Activated CD4-positive, alpha-beta T cell treated with anti-CD3 and anti-CD28 coated beads, Interleukin-2, amount 50 U/mL, for 24 hours (primary cell): ENCODE measurements at places on chromosomes 5 and 9.

DNA sequence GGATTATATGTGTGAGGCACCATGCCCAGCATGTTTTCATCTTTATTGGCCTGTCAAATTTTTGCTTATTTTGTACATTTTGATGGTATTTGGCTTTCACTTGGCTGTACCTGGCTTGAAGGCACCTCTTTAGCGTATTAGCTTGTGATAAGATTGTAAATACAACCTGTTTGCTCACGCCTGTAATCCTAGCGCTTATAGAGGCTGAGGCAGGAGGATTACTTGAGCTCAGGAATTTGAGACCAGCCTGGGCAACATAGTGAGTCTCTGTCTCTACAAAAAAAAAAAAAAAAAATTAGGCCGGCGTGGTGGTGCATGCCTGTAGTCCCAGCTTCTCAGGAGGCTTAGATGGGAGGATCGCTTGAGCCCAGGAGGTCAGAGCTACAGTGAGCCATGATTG, 11.3 kb downstream of the SEC24A start:
- no peak for DNase-seq

DNA sequence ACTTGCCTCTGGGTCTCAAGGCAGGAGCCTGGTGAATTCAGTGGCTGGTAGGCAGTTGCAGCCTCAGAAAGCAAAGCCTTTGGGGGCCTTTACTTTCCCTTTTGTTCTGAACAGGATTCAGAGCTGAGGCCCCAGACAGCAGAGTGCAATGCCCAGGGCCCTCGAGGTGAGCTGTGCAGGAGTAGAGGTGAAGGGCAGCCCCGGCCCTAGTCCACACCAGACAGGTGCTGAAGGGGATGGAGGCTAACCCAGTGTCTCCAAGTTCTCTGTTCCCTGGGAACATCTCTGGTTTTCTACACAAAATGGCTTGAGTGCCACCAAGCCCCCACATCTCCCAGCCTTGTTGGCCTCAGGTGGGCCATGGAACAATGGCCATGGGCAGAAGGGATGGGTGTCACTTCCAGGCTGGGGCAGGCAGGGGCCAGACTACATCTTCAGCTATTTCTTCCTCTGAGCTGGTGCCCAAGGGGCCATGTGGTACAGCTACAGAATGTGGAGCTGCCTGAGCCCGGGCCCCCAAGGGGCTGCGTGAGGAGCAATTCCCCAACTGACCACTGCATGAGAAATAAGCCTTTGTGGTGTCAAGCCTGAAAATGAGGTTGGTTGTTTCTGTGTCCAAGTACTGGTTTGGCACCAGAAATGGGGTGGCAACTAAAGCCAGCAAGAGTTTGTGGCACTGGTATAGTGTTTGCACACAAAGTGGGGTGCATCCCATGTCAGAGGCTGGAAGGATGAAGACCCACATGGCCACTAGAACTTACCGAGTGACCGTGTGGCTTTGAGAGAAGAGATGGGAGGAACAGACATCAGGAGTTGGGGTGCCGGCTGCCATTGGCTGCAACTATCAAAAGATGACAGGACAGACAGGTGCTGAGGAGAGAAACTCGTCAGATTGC, 57.8 kb downstream of the BARX1 start:
- no peak for DNase-seq

DNA sequence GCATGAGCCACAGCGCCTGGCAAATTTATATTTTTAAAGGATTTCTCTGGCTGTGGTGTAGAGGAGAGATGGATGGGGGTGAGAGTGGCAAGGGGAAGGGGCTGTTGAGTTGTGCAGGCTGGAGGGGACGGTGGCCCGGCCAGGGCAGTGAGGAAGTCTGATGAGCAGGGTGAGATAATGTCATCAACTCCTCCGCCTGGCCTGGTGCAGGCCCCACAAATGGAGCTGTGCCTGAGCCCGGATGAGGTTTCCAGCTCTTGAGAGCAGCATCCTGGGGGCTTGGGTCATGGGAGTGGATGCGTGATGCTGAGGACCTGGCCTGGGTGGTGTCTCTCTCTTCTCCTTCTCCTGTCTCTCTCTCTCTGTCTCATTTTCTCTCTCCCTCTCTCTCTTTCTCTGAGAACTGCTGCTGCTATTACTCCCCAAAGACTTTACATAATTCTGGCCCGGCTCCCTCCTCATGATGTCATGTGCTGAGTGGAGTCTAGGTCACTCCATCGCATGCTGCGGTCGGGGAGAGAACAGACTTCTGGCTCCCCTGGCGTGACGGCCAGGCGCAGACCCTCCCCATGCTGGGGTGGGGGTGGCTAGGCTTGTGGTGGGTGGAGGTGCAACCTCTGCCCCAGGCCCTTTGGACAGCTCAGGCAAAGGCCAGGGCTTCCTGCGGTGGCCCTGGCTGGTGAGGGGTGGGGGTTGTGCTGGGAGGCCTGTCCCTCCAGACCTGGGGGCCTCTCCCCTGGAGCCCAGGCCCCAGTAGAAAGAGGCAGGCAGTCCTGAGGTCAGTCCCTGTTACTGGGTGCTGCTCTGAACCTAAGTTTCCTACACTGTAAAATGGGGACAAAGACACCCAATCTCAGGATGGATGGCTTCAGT, 26.4 kb downstream of the FGF18 start:
- DNase-seq = no peak

GRCh38 chr5:5246736-5247135, 106.6 kb downstream of the ADAMTS16 start:
- no peak for DNase-seq

- DNase-seq = no peak
These were observed 2.4 kb upstream of the SMC2 start for GRCh38 chr9:104091708-104092107.

- DNase-seq = no peak
These were observed 148.5 kb upstream of the GRAMD2B start for GRCh38 chr5:126274763-126275125.

DNA sequence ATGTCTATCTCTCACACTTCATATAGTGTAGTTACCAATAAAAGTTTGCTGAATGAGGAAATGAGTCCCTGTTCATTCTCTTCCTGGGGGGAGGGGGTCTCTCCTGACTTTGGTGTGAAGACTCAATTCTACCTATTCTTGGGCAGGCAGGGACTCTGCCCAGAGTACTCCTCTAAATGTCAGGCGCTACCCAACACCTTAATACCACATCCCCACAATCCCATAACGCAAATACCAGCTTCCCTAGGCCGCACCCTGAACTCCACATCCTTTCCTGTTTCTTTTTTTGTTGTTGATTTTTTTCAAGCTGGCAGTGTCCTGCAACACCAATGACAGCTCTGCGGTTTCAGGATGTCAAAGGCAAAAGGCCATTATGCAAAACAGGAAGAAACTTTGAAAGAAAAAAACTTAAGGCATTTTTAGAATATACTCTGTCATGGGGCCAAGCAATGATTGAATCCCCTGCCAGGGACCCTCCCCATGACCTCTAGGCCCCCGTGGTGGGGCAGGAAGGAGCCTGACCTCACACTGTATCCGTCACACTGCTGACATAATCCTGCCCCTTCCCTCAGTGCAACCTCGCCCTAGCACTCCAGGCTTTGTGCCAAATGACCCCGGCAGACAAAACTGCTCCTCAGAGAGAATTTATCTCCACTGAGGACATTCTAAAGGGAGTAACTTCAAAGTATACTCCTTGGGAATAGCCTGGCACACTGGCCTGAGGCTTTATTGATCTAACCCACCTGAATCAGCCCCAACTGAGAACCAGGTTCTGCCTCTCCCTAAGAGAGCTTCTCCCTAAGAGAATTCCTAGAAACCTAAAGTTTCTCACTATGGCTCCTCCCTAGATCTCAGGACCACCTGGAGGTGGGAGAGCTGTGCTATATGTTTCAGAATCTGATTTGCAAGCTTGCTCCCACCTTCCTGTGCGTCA, 8.0 kb downstream of the B4GALT1 start:
- DNase-seq = no peak

DNA sequence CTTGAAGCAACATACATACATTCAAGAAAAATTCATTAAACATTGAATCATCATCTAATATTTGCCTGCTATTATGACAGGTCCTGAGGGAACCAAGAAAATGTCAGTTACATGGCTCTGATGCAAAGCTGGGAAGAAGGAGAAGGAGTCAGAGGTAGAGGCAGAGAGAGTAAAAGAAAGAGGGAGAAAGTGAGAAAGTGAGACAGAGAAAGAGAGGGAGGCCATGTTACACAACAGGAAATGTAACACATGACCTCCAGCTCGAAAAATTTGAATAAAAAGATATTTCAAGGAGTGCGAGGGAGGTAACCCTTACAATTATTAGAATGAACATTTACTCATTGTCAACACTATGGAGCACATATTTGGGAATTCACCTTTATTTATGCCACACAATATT, 189.7 kb downstream of the PDE4D start:
- no peak for DNase-seq

- no peak for DNase-seq
These were observed 40.3 kb upstream of the SLC12A7 start for GRCh38 chr5:1152156-1152555.
